ENCODE measurements at places on chromosomes 3 and 15.
A peak's percentile ranks its signal among the peaks of the same experiment; 100 is the strongest.

DNA sequence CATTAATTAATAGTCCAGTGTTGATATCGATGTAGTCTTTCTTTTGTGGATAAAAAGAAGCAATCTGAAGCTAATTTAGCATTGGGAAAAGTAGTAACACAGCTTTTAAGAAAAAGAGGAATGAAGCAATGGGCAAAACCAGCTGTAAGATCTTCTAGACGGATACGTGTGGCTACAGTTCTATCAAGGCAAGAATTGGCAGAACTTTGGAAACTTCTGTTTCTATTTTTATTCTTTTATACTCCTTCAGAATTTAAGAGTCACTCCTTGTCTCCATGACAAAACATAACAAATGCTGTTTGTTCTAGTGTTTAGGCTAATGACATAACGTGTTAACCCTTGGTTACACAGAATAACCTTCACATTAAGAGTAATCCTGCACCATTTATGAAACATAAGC lies 289.2 kb downstream of the ROBO2 start:
- DNase-seq: no peak
- H3K4me3 ChIP-seq: no peak overlapping the region
- no peaks in the 10 kb centered on the region for H3K27me3 ChIP-seq
- H3K4me1 ChIP-seq: no peaks in the 10 kb centered on the region
- H3K27ac ChIP-seq: no peak overlapping the region

- no peak overlapping the region for H3K27ac ChIP-seq
- H3K27me3 ChIP-seq: no peaks in the 10 kb centered on the region
- H3K4me3 ChIP-seq: peak overlapping the region; percentile 76
- no peaks in the 10 kb centered on the region for H3K36me3 ChIP-seq
- H3K4me1 ChIP-seq: peaks cover 15% of the 10 kb centered on the region
- no peak for DNase-seq
These were observed 1.8 kb downstream of the SEMA4B start for GRCh38 chr15:90202929-90203328.

- H3K4me1 ChIP-seq: peaks cover 64% of the 10 kb centered on the region
- peak overlapping the region; percentile 96 for H3K27ac ChIP-seq
- peak; percentile 63 for DNase-seq
- no peaks in the 10 kb centered on the region for H3K27me3 ChIP-seq
- peak overlapping the region; percentile 99 for H3K4me3 ChIP-seq
- peaks cover 38% of the 10 kb centered on the region for H3K36me3 ChIP-seq
These were observed 2.7 kb downstream of the RAB8B start for GRCh38 chr15:63191895-63192618.

DNA sequence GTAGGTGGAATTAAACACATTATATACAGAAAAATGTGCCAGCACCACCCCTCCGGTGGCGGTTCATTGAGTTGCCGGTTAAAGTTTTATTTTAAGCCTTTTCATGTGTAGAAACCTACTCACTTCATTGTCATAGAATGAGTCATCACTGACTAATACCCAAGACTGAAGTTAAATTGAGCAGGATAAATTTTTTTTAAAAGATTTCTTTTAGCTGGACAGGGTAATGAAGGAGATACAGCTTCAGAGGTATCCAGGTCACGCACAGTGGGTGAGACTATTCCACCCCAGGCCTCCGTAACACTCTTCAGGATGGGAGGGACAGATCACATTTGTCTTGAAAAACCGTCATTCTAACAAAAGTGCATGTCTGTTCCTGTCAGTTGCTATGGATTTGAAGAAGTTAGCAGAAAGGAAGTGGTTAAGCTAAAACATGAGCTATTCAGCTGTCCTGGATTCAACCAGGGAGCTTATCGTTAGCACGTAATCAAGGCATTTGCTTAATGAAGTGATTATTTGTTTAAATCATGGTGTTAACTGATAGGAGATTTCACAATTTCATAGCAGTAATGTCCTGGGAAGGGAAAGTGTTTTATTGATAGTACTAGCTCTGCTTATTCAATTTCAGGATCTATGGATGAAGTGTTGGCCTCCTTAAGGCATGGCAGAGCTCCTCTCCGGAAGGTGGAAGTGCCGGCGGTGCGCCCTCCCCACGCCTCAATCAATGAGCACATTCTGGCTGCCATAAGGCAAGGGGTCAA lies 23.4 kb downstream of the WHAMM start:
- peaks cover 78% of the 10 kb centered on the region for H3K36me3 ChIP-seq
- no peaks in the 10 kb centered on the region for H3K27me3 ChIP-seq
- peak overlapping the region; percentile 7 for H3K27ac ChIP-seq
- peak; percentile 72 for DNase-seq
- H3K4me1 ChIP-seq: peaks cover 34% of the 10 kb centered on the region
- no peak overlapping the region for H3K4me3 ChIP-seq
